ENCODE measurements at places on chromosomes 1 and 21.
A peak's percentile ranks its signal among the peaks of the same experiment; 100 is the strongest.

- no peak for DNase-seq
Measured at GRCh38 chr1:4119516-4120220, 219.6 kb upstream of the C1orf174 start.

DNA sequence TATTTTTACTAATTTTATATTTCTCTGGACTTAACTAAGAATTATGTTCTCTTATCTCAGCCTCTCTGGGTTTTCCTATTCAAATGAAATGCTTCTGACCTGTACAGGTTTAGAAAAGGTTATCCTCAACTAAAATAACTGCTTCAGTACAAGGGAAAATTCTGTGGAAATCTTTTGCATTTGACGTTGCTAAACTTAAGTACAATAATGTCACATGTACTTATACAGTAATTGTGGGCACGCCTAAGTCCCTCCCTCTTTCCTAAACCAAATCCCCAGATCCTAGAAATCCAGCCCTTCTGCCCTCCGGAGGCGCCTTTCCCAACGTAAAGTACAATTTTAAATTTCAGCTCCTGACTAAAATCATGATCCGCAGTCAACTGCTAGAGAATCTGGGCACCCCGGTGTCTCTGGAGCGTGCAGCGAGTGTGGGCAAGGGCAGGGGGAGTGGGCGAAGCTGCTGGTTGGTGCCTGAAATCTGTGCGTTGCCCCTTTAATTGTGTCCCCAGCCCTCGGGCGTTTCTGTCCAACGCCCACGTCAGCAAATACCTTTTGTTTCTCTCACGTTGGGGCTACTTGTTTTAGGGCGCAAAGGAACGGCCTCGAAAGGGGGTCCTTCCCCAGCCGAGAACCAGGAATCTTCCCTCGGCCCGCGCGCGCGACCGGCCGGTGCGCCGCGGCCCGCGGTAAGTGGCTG, at the start of gene ZBTB8A:
Gene ZBTB8A, plus strand, starts transcription at position 541 of the 697 bp plus-strand sequence. CDS start 53,505 bp downstream, outside the sequence.
- DNase-seq, result no peak

- DNase-seq, result no peak
Measured at GRCh38 chr21:38175306-38175705, 81.5 kb upstream of the KCNJ15 start.

DNA sequence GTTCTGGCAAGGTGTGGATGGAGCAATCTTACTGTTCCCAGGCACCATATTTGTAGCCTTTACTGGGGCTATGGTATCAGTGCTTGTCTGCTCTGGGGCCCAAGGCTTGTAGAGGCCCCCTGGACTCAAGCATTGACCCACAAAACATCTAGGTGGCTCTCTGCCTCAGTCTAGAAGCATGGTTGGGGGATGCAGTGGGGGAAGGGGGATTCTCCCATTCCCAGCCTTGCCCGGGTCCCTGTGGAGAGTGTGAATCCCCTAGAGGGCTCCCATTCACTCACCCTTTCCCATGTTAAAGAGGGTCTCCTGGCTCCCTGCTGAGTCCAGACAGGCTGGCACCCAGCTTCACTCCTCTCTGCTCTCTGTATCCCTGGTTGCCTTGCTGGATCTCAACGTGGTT, 28.2 kb upstream of the DIRAS3 start:
- no peak for DNase-seq

GRCh38 chr1:107138767-107139445, 1.9 kb upstream of the NTNG1 start:
- DNase-seq, result no peak

DNA sequence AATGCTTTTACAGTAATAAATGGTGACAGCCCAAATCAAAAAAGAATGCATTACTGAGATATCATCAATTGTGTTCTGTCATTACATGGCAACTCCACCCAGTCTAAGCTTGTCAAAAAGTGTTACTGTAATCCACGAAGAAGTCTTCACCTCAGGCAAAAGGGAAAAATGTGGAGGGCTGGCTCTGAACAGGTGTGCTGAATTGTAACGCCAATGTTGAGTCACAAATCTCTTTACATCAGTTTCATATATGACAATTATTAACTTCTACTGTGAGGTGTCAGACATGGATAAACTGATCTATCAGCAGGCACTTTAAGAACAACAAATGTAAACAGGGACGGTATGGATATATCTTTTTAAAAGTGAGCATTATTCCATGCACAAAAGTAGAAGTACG, 98.5 kb upstream of the DMRTA2 start:
- DNase-seq, result no peak

DNA sequence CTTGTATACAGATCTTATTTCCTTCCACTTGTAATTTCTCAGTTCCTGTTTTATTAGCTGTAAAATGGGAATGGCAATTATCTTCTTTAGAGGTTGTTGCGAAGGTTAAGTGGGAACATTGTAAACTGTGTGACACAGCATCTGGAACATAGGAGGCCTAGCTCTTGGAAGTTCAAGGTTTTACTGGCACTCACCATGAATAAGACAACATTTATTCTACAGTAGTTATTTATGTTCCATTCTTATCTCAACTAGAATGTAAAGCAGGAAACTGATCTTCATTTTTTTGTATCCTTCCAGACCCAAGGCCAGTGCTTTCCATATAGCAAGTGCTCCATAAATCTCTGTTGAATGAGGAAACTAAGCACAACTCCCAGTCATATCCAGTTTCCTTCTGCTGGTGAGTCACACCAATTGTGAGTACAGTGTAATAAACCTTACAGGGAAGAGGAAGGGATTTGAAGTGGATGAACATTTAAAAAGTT, 1.4 kb downstream of the BCL10 start:
- DNase-seq, result peak; percentile 62

GRCh38 chr21:37230632-37231248, 36.4 kb downstream of the VPS26C start:
- peak; percentile 81 for DNase-seq

DNA sequence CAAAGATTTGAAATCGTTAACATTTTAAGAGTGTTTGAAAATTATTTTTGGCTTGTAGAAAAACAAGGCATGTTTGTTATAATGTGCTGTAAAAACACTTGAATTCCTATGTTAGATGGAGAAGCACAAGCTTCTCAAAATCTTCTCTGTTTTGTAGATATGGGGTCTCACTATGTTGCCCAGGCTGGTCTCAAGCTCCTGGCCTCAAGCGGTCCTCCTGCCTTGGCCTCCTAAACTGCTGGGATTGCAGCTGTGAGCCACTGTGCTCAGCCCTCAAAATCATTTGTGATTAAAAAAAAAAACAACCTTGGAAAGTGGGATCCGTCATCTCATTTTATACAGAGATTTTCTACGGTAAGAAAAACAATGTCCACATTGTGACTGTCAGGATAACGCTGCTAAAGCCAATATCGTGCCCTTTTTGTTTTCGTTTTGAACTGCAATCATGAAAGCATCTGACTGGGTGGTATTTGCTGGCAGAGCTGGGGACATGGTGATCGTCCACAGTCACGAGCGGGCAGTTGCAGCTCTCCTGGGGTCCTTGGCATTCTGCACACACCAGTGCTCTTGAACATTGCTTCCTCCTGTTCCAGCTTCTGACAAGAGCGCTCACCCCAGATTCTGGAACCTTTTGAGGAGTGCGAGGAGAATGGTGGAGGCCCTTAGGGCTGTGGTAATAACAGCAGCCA, 112.5 kb downstream of the PGBD5 start:
- no peak for DNase-seq

GRCh38 chr1:43067233-43067745, 104.8 kb downstream of the EBNA1BP2 start:
- no peak for DNase-seq

- no peak for DNase-seq
Measured at GRCh38 chr1:109060707-109061106, 15.1 kb downstream of the TAF13 start.

DNA sequence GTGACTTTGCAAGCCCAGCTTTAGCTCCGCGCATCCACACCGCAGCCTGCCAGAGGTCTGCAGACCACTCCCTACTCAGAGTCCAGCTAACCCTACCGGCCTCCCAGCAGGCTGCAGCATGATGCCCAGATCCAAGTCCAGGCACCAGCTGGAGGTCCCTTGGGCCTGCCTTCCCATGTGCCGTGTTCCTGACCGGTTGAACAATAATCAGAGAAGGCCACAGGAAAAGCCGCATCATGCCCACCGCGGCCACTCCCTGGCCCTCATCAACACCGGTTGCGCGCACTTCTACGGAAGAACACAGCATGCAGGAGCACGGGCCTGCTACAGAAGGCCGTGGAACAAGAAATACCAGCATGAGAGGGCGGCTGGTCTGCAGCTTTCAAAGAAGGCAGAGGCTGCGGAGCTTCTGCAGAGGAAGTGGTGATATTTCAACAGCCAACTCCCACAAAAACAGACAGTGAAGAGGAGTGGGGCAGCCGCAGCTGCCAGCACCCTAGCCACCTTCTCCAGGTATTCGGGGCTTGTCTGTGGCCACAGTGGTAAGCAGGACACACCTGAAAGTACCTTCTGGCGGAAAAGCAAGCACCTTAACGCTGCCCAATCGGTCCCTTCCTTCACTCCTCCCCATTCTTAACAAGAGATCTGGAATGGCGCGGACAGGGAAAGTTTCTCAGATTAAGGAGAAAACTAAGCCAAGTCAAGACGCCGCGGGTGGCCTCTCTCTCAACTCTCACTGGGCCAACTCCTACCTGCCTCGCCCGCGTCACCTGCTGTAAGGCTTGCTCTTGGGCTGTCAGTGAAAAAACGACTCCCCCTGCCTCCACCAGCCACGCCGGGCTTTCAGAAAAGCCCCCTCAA, 1.5 kb downstream of the PGBD5 start:
- no peak for DNase-seq

DNA sequence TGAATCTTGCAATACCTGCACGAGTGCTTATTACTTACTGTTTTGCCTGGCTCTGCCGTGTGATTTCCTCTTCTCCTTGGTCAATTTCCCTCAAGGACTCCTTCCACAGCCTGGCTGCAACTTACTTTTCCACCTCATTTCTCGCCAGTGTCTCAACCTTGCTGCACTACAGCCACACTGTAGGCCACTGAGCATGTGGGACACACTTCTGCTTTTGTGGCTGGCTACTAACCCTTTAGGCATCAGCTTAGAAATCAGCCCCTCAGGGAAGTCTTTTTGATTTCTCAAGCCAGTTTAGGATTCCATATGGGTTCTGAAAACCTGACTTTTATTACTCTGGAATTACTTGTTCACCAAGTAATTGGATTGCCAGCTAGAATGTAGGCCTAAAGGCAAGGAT, 5.2 kb upstream of the DMRTB1 start:
- no peak for DNase-seq

- DNase-seq, result no peak
Measured at GRCh38 chr1:43137445-43138052, 34.5 kb downstream of the EBNA1BP2 start.
